Memory B cell (primary cell): ENCODE measurements at places on chromosomes 4 and X.

DNA sequence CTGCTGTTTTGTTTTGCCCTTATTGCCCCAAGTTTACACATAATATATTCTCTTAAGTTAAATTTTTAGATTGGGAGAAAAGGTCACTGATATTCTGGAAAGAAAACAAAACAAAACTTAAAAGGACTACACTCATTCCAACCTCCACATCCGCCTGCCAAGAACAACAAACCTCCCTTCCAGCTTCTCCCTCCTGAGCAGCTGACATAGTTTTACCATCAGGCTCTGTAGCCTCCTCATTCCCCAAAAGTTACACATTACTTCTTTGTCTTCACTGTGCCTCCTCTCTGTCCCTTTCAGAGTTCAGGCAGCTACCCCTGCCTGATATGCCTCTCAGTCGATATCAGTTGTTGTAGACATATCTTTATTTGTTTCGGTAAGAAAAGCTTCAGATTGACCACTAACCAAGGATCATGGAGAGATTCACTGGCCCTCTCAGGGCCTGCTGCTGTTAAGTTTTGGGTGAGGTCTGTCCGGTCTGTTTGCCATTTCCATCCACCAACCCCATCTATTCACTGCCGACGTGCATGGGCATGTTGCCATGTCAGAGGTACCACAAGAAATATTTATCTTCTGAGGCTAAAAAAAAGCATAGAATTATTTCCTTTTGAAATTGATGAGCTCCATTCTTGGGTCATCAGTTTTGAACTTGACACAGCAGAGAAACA is 164.1 kb downstream of the GASK1B start:
- DNase-seq, result no peak

DNA sequence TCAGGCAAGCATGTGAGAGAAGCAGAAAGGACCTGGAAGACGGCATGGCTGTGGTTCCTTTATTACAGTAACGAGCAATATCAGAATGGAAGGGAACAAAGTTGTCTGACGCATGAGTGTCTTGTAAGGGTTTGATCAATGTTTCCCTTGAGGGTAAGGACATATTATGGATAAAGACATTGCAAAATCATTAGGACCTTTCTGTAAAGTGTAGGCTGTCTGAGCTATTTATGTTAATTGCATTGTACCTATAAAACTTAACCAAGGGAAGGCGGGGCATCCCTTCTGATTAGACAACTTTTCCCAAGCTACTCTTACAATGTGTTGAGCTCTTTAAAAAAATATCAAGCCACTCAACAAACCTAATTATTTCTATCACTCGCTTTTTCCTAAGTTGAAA is 112.2 kb upstream of the JADE1 start:
- no peak for DNase-seq

DNA sequence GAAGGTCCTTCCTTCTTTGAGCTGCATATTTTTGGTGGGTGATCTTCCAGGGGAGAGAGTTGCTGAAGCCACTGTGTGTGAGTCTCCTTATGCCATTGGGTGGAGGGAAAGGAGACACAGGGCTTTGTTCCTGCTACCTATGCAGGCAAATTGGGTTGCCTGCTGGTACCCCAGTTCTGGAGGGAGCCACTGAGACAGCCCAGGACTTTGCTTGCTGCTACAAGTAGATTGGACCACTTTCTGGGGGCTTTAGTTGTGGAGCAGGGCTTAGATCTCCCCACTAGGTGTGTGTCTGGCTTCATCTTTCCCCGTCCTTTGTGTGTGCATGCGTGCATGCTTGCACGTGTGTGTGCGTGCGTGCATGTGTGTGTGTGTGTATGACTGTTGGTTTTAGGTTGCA is 10.0 kb downstream of the CITED1 start:
- DNase-seq, result no peak

GRCh38 chr4:114597410-114598115 is 1.0 kb upstream of the UGT8 start:
- DNase-seq, result no peak

DNA sequence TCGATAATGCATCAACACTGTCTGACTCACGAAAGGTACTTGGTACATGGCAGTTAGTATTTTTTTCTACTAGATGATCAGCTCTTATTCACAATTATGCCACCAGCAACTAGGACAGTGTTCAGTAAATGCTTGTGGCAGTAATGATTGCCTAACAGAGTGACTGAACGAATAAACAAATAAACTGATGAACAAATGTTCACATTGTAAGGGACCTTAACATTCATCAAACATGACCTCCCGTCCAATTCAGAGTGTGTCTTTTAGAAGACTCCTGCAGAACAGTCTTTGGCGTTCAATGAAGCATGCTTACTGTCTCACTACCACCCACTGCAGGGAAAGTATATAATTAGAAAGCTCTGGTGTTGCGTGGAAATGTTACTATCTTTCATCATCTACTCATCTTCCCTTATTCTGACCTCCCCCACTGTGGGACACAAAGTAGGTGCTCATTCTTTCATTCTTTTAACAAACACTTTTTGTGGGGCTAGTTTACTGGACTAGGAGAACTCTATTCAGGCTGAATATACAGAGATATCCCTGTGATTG is 319.3 kb downstream of the RAB28 start:
- no peak for DNase-seq

DNA sequence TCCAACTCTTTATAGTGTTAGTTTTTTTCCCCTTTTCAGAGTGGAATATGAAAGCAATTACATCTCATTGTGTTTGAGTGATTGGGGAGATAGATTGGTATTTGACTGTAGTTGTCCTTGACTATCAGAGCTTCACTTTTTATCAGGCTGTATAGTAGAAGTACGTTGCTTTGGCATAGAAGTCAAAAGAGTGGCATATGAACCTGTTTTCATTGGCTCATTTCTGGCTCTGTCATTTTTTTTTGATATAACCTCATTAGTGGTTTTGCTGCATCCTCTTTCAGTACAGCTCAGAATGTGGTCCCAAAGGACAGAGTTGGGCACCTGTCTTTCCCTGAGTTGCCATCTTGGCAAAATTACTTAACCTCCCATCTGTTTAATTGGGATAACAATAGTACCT is 1.4 kb downstream of the TMA16 start:
- DNase-seq, result no peak

GRCh38 chr4:146508229-146508939 is 13.4 kb downstream of the SLC10A7 start:
- no peak for DNase-seq

GRCh38 chrX:50913520-50913919 is 3.0 kb downstream of the BMP15 start:
- DNase-seq, result no peak
